ENCODE measurements at places on chromosomes 4 and X. TPM values are rescaled to one million over a fixed set of nuclear protein-coding genes. Genes with fewer than 3 reads are reported as not detected.
A peak's percentile ranks its signal among the peaks of the same experiment; 100 is the strongest.

GAGE12F gene
- 0.66 TPM for total RNA-seq

KLKB1 gene
- total RNA-seq = not detected

MAGED4B gene
- total RNA-seq = 32.1 TPM

MAGEA9B gene
- not detected for total RNA-seq

RHOH gene
- not detected for total RNA-seq

DNA sequence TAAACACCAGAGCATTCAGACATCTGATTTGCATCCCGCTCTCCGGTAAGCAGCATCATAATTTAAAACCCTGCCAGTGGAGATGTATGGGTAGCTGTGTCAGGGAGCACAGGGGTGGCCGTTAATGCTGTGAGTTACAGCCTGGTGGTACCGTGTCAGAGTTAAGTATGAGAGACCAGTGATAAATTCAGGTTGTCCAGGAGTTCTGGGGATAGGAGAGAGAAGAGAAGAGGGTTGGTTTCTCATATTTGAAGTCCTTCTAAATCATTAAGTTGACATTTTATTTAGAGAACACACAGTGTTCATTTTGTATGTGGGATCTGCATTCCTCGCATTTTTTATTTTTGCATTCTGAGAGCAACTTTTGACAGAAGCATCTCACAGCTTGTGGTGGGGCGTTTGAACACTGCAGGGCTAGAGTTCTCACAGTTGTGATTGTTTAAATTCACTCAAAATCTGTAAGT, 157.6 kb downstream of the DCLK2 start:
- DNase-seq = no peak

- no peak for DNase-seq
Measured at GRCh38 chr4:75514949-75515612, 808 bp downstream of the THAP6 start.

DNA sequence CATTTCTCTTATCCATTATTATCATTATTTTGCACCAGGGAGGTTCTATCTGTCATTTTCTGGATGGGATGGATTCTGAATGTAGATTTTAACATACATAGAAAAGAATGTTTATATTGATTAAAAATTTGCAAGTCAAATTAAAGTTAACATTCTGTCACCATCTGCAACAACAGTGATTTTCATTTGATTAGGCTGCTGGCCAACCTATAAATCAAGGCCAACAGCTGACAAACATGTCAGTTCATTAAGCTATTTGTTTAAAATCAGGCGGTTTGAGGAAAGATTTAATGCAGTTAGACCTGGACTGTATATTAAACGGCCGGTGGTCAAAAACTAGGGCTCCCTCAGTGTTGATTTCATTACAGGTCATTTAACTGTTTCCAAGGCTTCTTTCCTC, 109.5 kb upstream of the CBR4 start:
- no peak for DNase-seq

GRCh38 chr4:150178161-150178560, 99.9 kb downstream of the DCLK2 start:
- DNase-seq = no peak

DNA sequence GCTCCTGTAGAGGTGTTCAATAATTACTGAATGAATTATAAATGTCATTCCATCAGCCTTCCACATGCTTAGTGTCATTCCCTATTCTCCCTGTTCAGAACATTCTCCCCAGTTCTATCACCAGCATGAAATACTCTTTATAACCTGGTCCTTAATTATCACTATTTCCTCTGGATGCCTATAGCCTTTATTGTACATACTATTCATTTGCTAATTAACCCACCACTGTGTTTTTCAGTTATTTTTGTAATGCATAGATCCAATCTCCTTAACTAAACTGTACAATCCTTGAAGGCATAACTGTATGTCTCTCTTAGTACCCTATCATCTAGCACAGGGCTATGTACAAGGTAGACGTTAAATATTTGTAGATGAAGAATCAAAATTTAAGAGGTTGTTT, 1.2 kb downstream of the ABCB7 start:
- DNase-seq = no peak

DNA sequence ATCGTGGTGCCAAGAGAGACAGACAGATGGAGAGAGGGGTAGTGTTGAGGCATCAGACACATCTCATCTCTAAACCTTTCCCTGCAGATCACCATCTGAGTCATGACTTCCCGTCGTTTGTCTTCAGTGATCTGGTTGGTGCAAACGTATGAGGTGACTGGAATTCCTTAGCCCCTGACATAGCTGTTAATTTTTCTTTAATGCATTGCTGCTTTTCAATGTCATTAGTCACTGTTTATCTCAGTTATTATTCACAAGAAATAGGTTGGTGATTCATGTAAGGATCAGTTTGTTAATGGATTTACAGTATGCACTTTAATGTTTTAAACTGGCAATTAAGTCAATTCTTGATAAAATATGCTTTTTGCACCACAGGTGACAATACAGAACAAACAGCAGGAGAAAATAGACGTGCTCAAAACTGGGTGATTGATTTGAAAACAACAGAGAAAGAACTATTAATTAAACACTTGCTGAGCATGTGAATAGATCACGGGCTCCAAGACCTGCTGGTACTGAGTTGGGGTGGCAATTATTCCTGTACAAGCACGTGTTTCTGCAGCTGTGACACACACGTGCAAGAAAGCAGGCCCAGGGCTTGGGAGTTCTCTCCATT, 1.3 kb upstream of the TMEM154 start:
- DNase-seq = no peak

- no peak for DNase-seq
Measured at GRCh38 chr4:152189451-152190179, 346.3 kb downstream of the FBXW7 start.

GRCh38 chrX:34381241-34381640, 249.1 kb upstream of the FAM47A start:
- no peak for DNase-seq

DNA sequence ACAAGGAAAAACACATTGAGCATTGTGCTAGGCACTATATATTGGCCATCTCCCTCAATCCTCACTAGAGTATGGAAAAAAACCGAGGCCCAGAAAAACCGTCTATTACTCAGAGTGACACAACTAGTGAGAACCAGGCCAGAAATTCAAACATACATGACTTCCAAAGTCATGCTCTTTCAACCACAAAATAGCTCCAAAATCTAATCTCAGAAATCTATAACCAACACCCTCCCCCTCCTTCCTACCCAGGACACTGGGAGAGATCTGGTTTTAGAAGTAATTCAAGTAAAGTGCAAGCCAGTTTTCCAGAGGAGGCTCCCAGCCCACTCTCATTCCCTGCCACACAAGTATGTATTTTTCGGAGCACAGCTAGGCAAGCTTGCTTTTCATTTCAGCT, 7.6 kb downstream of the HS3ST1 start:
- DNase-seq = no peak

- no peak for DNase-seq
Measured at GRCh38 chr4:77349796-77350195, 192.8 kb downstream of the CCNG2 start.

DNA sequence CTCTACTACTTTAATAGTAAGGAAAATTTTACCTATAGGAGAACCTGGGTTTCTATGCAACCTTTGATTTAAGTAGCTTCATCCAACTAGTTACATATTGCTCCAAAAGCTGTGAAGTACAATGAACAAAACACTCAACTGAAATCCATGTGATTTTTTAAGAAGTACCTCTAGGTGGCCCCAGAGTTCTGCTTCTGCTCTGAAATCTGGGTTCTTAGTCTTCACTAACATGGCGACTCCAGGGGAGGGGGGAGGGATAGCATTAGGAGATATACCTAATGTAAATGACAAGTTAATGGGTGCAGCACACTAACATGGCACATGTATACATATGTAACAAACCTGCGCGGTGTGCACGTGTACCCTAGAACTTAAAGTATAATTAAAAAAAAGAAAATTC, 73.4 kb upstream of the MAGEB2 start:
- DNase-seq = peak; percentile 73

DNA sequence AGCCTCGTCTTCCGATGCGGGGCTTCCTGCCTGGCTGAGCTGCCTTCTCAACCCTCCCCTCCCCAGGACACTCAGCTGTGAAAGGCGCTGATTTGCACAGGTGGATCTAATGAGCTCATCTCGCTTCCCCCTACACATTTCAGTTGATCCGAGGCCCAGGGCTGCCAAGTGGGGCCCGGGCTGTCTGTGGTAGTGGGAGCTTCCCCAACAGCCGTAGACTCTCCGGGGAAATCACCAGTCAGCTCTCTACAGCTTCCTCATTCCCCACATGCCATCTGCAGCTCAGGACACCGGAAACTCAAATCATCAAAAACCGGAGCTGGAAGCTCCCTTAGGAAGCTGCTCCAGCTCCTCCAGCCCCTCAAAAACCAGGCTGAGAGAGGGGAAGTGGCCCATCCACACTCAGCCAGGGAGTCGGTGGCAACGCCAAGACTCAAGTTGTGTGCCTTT, 56.2 kb downstream of the SMIM20 start:
- DNase-seq = no peak

DNA sequence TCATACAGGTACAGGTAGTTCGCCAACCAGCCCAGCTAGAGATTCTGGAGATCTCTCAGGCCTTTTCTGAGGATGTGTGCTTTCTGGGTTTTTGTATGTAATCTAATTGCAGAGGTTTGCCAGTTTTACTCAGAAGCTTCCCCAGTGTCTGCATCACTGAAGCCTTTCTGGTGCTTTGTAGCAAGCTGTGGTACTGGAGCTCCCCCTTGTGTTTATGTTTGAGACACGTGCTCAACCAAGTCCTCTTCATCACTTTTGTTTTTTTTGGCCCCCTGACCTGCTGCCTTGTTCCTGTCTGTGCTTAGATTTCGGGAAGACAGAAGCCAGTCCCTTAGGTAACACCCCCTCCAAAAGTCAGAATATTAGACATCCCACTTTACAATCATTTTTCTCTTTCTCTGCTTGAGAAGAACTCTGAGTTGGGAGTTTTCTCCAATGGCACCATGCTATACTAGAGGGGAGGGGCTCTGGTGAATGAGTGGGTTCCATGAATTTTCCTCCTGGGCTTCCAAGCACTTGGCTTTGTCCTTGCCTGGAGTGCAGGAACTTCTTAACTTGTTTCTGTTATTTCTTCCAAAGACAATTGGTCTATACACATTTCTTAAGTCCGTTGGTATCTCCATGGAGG, 128.4 kb upstream of the TBC1D9 start:
- DNase-seq = peak; percentile 80

DNA sequence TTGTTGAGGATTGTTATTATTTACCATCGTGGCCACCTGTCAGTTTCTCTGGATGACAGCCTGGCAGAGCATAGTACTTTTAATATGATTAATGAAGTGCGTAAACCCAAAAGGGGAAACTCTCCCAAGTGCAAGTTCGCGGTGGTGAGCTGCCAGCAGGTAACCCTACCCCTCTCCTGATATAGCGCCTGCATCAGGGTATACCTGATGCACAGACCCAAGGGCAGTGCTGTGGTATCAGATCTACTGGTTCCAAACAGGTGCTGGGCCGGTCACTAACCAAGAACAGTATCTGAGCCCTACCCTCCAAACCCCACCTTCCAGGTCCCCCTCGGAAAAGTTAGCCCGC, 1.6 kb downstream of the RNF150 start:
- no peak for DNase-seq

- no peak for DNase-seq
Measured at GRCh38 chrX:132414404-132414803, 74.4 kb downstream of the MBNL3 start.

DNA sequence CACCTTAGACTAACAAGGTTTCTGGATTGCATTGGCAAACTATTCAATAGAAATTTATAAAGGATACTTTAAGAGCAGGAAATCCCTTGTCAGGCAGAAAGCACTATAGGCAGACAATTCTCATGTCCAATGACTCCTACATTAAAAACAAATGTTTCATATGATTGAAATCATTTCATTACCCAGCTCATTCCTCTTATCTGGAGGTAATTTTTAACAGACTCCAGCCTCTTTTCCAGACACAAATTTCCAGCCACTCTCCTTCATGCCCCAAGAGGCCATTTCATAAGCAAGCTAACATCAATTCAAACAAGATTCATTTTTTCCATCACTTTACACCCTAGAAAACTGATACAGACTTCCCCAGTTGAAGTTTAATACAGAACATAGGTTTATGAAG, 495.1 kb upstream of the FRG1 start:
- no peak for DNase-seq

DNA sequence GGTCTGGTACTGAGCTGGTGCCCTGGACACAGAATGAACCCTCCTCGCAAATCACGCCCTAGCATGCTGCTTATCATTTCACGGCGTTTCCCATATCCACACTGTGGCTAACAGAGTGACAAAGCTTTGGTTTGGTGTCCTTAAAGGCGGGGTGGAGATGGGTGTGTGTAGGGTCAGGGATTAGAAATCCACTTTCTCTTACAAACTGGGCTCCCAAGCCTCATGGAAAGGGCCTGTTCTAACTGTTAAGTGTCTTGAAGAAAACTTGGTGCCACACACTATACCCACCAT, 735 bp upstream of the CHRDL1 start:
- no peak for DNase-seq
